ENCODE measurements at places on chromosomes 3 and 15.
A peak's percentile ranks its signal among the peaks of the same experiment; 100 is the strongest.

- no peaks in the 10 kb centered on the region for H3K4me1 ChIP-seq
- H3K4me3 ChIP-seq: no peak overlapping the region
- no peak overlapping the region for H3K27ac ChIP-seq
- ATAC-seq: no peak
- H3K27me3 ChIP-seq: no peaks in the 10 kb centered on the region
Measured at GRCh38 chr3:183082355-183082915, 16.9 kb downstream of the MCCC1 start.

DNA sequence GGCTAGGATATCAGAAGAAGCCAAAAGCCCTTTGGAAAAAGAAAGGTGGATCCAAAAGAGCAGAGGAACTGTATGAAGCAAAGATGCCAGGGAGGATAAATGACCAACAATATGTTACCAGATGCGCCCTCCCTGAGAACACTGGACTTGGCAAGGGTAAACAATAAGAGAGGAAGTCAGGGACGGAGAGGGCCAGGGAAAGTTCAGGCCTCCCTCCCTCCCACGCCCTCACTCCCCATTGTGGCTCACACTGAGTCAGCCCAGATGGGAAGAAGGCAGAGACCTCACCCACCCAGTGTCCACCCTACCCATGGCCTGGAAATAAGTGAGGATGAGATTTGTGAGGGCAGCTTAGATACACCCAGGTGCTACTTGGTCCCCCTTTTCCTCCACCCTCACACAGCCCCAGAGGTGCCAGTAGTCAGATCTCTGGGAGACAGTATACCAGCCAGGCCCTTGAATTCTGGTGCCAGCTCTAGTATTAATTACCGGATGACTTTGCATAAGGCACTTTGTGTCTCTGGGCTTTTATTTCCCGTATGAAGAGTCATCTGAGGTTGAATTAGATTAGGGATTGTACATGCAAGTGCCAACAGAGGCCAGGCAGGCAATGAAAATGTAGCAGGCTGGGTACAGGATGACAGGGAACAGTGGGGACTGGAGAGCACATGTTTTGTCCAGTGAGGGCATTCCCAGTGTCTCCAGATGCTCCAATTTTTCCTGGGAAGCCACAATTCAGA is 35.1 kb upstream of the FRMD4B start:
- no peaks in the 10 kb centered on the region for H3K27me3 ChIP-seq
- H3K4me3 ChIP-seq: no peak overlapping the region
- no peaks in the 10 kb centered on the region for H3K4me1 ChIP-seq
- H3K27ac ChIP-seq: no peak overlapping the region

DNA sequence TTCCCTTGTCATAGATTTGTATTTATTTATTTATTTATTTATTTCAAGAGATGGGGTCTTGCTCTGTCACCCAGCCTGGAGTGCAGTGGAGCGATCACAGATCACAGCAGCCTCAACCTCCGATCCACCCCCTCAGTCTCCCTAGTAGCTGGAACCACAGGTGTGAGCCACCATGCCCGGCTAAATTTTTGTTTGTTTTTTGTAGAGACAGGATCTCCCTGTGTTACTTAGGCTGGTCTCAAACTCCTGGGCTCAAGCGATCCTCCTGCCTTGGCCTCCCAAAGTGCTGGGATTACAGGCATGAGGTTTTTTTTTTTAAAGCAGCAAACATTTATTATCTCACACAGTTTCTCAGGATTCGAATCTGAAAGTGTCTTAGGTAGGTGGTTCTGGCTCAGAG is 2.5 kb downstream of the TTBK2 start:
- peaks cover 11% of the 10 kb centered on the region for H3K36me3 ChIP-seq
- H3K4me3 ChIP-seq: peak overlapping the region; percentile 97
- H3K4me1 ChIP-seq: peaks cover 17% of the 10 kb centered on the region
- H3K27ac ChIP-seq: no peak overlapping the region
- H3K27me3 ChIP-seq: no peaks in the 10 kb centered on the region

GRCh38 chr3:48475188-48475587 is 28.7 kb downstream of the ATRIP start:
- H3K36me3 ChIP-seq: peaks cover 27% of the 10 kb centered on the region
- H3K27me3 ChIP-seq: no peaks in the 10 kb centered on the region
- H3K27ac ChIP-seq: peak overlapping the region; percentile 39
- no peak for ATAC-seq
- H3K4me1 ChIP-seq: peaks cover 37% of the 10 kb centered on the region

Data from activated T-helper 17 cell treated with anti-CD3 and anti-CD28 coated beads, Interleukin-2, amount 50 U/mL, for 72 hours (primary cell).